ENCODE measurements at places on chromosomes 11 and 22.

DNA sequence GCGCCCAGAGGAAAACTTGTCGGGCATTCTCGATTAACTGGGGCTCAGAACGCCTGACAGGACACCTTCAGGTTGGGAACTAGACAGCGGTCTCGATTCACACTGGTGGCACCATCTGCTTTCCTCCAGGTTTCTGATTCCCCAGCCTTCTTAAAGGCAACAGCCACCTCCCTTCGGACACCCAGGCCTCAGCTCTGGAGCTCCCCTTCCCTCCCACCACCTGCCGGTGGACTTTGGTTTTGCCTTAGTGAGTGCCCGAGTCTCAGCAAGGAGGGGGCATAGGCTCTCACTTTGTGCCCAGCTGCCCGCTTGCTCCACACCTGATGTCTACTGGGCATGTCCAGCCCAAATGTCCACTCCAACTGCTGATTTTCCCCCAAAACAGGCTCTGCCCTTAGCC, 110.4 kb upstream of the PARVA start:
- no peak for DNase-seq

DNA sequence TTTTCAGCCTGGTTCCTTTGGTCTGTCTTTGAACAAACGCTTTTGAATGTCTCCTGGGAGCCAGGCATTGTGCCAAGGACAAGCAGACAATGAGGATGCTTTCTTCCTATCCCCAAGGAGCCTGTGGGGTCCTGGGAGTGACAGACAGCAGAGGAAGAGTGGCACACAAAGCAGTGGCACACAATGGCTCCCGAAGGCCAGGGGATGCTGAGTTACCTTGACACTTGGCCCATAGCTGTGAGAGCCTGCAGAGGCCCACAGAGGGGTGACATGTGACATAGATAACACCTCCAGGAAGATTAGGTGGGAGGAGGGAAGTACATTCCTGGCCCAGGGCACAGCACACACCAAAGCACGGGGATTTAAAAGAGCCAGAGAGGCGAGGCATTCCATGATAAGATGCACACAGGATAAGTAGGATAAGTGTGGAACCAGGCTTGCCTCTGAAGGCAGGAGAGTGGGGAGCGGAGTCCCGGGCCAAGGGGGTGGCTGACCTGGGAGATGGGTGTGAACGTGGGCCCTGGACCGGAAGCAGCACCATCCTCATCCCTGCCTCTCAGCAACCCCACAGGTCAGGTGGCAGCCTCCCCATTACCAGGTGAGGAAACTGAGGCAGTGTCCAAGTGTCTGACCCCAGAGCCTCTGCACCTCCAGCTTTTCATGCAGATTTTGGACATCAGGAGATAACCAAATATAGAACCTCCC, 6.3 kb downstream of the UPB1 start:
- no peak for DNase-seq

DNA sequence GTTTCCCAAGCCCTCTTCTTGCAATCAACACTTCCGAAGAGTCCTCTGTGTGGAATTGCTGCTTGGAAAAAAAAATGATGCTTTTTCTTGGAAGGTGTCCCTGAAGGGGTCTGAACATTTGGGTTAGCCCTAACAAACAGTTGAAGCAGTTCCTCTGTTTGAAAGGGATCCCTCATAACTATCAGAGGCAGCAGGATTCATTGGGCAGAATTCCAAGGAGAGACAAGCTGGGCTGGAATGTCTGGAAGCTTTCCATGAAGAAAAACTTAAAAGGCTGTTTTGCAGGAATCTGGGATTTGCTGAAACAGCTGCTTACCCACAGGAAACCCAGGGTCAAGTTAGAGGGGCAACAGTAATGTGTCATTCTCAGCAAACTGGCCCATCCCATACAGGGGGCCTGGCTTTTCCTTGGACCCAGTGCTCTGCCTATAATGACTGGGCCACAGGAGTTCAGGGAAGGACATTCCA, 3.1 kb downstream of the CSNK2A3 start:
- DNase-seq = no peak

GRCh38 chr11:67045314-67045713, 11.3 kb upstream of the RHOD start:
- DNase-seq = peak; percentile 89

DNA sequence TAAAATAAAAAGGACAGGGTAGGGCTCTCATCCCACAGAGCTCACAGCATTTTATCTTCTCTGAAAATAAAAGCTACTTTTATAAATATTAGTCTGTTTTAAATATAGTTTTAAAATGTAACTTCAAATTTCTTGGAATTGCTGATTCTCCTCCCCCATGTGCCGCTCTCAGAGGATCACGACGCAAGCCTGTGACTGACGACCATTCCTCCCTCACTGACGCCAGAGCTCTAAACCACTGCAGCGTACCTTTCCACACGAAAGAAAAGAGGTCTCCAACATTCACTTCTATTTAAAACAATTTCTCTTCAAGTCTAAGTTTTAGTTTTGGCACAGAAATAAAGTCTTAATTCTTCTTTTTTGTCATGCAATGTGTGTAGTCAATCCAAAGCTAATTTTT, 9.3 kb downstream of the TOLLIP start:
- no peak for DNase-seq

Measured in mammary epithelial cell (primary cell).